ENCODE measurements at places on chromosomes 5 and 9.
A peak's percentile ranks its signal among the peaks of the same experiment; 100 is the strongest.

- no peak for DNase-seq
These were observed 19.7 kb downstream of the FBXW11 start for GRCh38 chr5:171986772-171987171.

DNA sequence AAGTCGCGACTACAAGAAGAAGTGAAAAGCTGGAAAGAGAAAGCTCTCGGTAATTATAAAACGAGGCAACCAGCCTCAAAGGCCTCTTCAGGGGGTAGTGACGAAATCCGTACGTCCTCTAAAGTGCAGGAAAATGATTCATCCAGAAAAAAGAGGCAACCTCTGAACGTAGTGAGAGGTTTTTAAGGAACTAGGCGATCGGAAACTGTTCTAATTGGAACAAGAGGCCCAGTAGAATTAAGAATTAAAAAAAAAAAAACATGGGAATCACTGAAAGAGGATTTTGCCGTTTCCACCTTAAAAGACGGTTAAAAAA, 1.0 kb downstream of the CSNK1A1 start:
- peak; percentile 70 for DNase-seq

- peak; percentile 80 for DNase-seq
These were observed 25.7 kb downstream of the UTP15 start for GRCh38 chr5:73591102-73591695.

- DNase-seq = peak; percentile 4
These were observed 48.0 kb downstream of the ZNF366 start for GRCh38 chr5:72459089-72459661.

- no peak for DNase-seq
These were observed 58.6 kb downstream of the NPR3 start for GRCh38 chr5:32769711-32770110.

DNA sequence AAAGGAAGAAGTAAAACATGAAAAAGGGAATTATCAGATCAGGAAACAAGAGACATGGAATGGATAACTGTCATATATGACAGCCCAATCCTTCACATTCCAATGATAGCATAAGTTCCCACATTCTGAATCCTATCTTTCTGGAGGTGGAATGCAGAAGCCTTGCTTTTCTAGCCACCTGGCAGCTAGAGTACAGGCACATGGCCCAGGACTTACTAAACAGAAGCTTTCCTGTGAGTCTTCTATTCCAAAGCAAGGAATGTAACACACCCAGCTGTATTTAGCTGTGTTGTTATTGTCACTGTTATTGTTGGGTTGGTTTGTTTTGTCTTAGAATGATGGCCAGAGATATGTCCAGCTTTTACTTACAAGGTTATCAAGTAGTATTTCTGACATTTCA, 780.5 kb upstream of the ZNF608 start:
- no peak for DNase-seq

DNA sequence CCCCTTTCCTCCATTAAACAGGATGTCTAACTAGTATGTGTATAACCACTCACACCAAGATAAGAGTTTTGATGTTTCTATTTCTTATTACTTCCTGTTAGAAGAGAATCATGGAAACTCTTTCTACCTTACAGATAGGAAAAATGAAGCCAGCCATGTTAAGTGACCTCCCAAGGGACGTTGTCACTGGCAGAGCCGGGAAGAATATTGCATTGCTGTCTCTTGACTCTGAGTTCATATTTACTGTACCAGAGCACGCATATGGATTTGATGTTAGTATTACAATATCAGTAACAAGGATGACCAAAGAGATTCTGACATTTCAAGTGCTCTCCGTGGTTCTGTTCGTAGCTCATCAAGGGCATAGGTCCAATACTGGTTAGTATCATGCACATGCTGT, 12.5 kb upstream of the C5orf63 start:
- DNase-seq = no peak

DNA sequence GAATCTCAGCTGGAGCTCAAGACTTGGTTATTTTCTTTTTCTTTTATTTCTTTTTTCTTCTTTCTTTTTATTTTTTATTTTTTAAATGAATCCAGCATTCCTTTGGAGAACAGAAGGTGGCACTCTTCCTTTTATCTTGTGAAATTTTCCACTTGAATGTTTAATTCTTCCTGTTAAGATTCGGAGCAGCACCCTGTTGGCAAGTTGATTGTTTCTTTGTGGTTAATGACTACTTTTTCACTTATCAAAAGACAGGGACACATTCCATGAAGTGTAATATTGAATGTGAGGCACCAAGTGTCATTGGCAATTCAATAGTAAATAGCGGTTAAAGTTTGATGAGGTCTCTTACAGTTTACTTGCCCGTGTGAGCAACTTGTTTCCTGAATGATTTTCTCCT, 240.5 kb upstream of the CHD1 start:
- peak; percentile 64 for DNase-seq
